ENCODE measurements at places on chromosomes 16 and 17.

GRCh38 chr17:80777274-80777673, 214.4 kb upstream of the CHMP6 start:
- DNase-seq, result no peak

GRCh38 chr17:77377710-77378235, 237.0 kb downstream of the SEC14L1 start:
- DNase-seq, result no peak

GRCh38 chr16:66045626-66046025, 320.9 kb upstream of the CDH5 start:
- DNase-seq, result no peak

- DNase-seq, result no peak
Observed at GRCh38 chr17:48930435-48930873, 14.2 kb downstream of the SNF8 start.

DNA sequence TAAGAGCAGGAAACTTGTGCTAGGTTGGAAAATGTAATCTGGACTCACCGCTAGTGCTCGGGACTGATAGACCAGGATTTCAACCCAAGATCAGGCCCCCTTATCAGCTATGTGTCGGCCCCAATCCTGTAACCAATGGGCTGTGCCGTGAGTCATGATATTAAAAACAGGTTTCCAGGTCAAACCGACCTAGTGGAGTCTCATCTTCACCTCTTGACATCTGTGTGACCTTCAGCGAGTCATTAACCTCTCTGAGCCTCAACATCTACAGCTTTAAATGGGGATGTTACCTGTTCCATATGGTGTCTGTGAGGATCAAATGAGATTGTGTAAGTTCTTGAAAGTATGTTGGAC, 512 bp downstream of the PMM2 start:
- no peak for DNase-seq

Data from epithelial cell of prostate (primary cell).